Hematopoietic multipotent progenitor cell treated with erythropoietin and hydrocortisone succinate and interleukin-3 and kit ligand, for 8 days (in vitro differentiated cells): ENCODE measurements at places on chromosomes 4 and X.

- no peak for DNase-seq
Measured at GRCh38 chr4:171981185-171981584, 168.0 kb downstream of the GALNTL6 start.

GRCh38 chr4:86544310-86544966, 49.7 kb upstream of the PTPN13 start:
- no peak for DNase-seq

DNA sequence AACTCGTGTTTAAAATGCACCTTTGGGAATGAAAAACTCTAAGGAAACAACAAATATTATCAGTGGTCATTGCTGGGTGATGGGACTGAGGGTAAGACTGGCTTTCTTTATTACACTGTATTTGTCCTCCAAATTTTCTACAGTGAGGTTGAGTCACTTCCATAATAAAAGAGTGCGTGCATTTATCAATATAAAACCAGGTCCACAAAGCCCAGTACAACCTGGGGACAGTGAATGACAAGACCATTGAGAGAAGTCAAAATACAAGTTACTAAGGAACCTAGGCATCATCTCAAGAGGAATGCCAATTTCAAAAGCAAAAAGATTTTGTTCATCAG, 76.4 kb downstream of the MAGED4 start:
- DNase-seq = no peak

DNA sequence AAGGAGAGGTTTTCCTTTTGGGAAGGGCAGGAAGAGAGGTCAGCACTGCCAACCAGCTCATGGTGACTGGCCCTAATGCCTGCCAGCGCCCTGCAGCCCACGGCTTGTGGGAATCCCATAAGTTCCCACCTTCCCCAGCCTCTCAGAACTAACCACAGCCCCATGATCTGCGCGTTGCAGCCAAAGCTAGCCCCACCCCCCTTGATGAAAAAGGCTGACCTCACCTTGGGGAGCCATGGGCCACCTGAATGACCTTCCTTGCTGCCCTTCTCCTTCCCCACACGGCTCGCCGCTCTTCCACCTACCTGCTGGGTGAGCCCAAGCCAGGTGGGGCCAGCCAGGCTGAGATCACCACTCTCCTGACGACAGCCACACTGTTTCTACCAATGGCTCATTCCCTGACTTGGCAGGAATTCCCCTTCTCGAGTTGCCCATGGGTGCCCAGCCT, 3.9 kb upstream of the ELF4 start:
- no peak for DNase-seq

GRCh38 chr4:175891231-175891630, 79.2 kb upstream of the GPM6A start:
- no peak for DNase-seq

- no peak for DNase-seq
Measured at GRCh38 chr4:36757580-36758311, 476.3 kb downstream of the DTHD1 start.

DNA sequence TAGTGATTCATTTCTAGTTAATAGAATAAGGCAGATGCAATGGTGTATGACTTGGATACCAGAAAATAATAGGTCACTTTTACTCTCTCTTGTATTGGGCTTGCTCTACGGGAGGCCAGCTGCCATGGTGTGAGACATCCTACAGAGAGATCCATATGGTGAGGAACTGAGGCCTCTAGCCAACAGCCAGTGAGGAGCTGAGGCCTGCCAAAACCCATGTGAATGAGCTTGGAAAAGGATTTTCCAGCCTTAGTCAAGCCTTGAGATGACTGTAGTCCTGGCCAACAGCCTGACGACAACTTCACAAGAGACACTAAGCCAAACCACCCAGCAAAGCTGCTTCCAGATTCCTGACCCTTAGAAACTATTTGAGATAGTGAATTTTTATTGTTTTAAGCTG, 1300.2 kb downstream of the RAPGEF2 start:
- no peak for DNase-seq

DNA sequence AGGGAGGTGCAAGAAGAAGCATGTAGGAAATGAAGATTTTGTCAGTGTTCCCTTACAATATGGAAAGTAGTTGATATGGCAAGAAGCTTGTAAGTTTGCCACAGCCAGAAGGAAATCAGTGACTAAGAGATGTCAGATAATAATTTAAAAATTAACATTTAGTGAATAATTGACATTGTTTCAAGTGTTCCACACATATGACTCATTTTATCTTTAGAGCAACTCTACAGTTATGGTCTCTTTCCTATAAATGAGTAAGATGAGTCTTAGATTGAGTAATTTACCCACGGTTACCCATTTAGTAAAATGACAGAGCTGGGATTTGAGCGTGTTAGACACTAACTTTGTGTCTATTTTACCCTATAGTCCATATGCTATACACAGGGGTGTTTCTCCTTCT, 300.3 kb upstream of the IRS4 start:
- DNase-seq = no peak

DNA sequence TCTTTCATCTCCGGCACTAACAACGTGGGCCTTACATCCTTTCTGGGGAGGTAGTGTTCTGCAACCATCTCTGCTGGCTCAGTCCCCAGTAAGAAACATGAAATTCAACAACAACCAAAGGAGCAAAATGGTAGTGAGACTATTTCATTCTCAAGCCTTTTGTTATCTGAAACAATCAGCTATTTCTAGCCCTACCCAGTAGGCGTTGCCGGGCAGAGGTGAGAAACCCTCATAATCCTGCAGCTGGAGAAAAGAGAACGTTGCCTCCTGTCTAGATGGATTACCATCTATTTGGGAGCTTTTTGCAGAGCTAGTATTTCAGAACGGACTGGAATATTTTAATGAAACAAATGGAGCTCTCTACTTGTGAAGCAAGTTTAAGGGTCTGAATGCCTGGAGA, 66.4 kb upstream of the GPR174 start:
- no peak for DNase-seq
